ENCODE measurements at places on chromosomes 16 and 17. TPM values are rescaled to one million over a fixed set of nuclear protein-coding genes. Genes with fewer than 3 reads are reported as not detected.
A peak's percentile ranks its signal among the peaks of the same experiment; 100 is the strongest.

The C16orf89 gene
- total RNA-seq: 93.1 TPM

The KCNH6 gene
- total RNA-seq: 0.55 TPM

- H3K4me3 ChIP-seq: no peak overlapping the region
- peaks cover 16% of the 10 kb centered on the region for H3K36me3 ChIP-seq
- H3K4me1 ChIP-seq: no peaks in the 10 kb centered on the region
- no peaks in the 10 kb centered on the region for H3K27me3 ChIP-seq
- no peak for DNase-seq
Measured at GRCh38 chr17:43175213-43176118, 4.5 kb downstream of the NBR1 start.

GRCh38 chr16:526181-527014, 1.1 kb upstream of the CAPN15 start:
- H3K4me1 ChIP-seq: peaks cover 7% of the 10 kb centered on the region
- DNase-seq: peak; percentile 66
- H3K4me3 ChIP-seq: peak overlapping the region; percentile 55
- no peaks in the 10 kb centered on the region for H3K36me3 ChIP-seq
- peak overlapping the region; percentile 97 for H3K27ac ChIP-seq
- H3K27me3 ChIP-seq: no peaks in the 10 kb centered on the region

DNA sequence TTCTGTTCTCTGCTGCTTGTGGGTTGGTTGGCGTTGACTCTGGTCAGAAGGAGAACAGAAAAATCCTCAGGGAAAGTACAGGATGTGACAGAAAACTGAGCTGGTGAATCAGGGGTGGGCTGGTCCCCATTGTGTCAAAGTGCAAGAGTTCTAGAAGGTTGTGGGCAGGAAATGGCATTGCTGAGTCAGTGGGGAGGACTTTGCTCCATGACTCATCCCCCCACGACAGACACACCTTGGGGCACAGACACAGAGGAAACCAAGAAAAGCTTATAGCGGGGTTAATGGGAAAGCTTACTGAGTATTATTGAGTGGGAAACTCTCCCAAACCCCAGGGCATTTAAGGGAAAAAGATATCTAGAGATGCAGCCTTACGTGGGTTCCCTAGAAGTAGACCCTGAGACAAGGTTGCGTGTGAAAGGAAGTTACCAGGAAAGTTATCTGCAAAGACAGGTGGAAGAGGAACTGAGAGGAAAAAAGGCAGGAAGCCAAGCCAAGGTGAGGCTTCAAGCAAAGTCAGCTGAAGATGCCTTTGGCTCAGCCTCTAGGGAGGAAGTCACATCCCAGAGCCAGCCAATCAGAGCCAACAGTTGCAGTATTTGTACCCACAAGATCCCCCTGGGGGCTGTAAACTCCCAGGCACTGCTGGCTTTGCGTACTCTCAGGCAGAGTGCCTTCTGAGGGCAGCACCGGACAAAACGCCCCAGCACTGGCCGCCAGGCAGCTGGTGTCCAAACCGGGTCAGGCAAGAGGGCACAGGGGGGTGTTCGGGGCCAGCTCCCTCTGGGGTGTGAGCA, 86.4 kb downstream of the FOXL1 start:
- no peak overlapping the region for H3K4me3 ChIP-seq
- no peak for DNase-seq
- H3K27ac ChIP-seq: no peak overlapping the region
- peaks cover 3% of the 10 kb centered on the region for H3K4me1 ChIP-seq
- no peaks in the 10 kb centered on the region for H3K36me3 ChIP-seq
- peaks cover 7% of the 10 kb centered on the region for H3K27me3 ChIP-seq

GRCh38 chr16:85527767-85528297, 85.3 kb upstream of the GSE1 start:
- no peaks in the 10 kb centered on the region for H3K36me3 ChIP-seq
- H3K27ac ChIP-seq: no peak overlapping the region
- peaks cover 24% of the 10 kb centered on the region for H3K4me1 ChIP-seq
- H3K27me3 ChIP-seq: no peaks in the 10 kb centered on the region

Data from lung (tissue), 17 donors.